ENCODE measurements at places on chromosomes 2 and 18. TPM values are rescaled to one million over a fixed set of nuclear protein-coding genes. Genes with fewer than 3 reads are reported as not detected.

Gene LHCGR
- 1.5 TPM for total RNA-seq

Gene STAMBP
- total RNA-seq, result 15.5 TPM

Gene TBR1
- total RNA-seq, result 0.30 TPM

Gene MREG
- total RNA-seq, result 8.1 TPM

Gene DSG4
- 12.5 TPM for total RNA-seq

Gene ALPP
- total RNA-seq, result not detected

Gene DNAH6
- 0.30 TPM for total RNA-seq

Gene PAIP2B
- 14.3 TPM for total RNA-seq

Gene ZNF804A
- 0.30 TPM for total RNA-seq

Gene LRRTM1
- 0.10 TPM for total RNA-seq

Gene CNTNAP5
- 0.10 TPM for total RNA-seq

Gene DTNA
- total RNA-seq, result 14.1 TPM

Gene SKOR2
- total RNA-seq, result not detected

Gene SIX3
- total RNA-seq, result not detected

Gene SLC19A3
- total RNA-seq, result 18.3 TPM

Gene CHRNG
- 1.6 TPM for total RNA-seq

Gene KLHL14
- total RNA-seq, result 0.30 TPM

Gene LPIN1
- 38.3 TPM for total RNA-seq

Gene ASPRV1
- total RNA-seq, result 39.5 TPM

Gene TGFA
- total RNA-seq, result 21.8 TPM

Gene RGPD8
- total RNA-seq, result 26.2 TPM

Gene CROCC2
- 0.30 TPM for total RNA-seq

Gene ZSCAN30
- 19.7 TPM for total RNA-seq

Gene CD8B2
- total RNA-seq, result 0.10 TPM

Gene LRATD1
- total RNA-seq, result 27.8 TPM

Gene FAM110C
- 3.6 TPM for total RNA-seq
